ENCODE measurements at places on chromosomes 1 and 21.
A peak's percentile ranks its signal among the peaks of the same experiment; 100 is the strongest.

DNA sequence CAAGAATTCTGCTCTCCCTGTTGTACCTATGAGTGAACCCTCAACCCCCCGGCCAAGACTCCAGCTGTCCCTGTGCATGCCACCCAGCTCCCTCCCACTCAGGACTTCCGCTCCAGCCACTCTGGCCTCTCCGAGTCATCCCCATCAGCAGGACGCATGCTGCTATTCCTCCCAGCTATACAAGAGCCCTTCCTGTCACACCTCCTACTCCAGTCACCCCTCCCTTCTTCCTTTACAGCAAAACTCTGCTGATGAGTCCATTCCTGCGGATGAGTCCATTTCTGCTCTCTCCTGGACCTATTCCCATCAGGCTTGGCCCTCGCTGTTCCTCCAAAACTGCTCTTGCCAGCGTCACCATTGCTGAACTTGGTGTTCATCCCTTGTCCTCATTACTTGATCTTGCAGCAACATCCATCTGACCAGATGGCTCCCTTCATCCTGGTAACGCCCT lies 42.2 kb downstream of the H3-3A start:
- no peak for DNase-seq

DNA sequence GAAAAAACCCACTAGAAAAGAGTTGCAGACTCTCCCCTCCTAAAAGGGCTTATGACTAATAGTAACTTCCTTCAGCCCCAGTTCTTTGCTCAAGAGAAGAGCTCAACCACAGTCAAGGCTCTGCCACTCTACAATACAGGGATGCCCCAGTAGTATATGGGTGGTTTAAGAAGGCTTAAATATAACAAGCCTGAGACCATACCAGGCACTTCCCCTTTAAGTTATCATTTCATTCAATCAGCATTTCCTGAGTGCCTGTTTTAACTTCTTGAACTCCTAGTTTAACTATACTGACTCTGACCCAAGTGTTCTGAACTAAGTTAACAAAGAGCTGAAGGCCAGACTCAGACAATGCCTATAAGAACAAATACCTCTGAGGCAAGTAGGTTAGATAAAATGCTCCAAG lies 19.8 kb downstream of the PRPF38A start:
- peak; percentile 17 for DNase-seq

GRCh38 chr1:47681735-47682134 lies 243.9 kb downstream of the FOXD2 start:
- DNase-seq, result no peak

DNA sequence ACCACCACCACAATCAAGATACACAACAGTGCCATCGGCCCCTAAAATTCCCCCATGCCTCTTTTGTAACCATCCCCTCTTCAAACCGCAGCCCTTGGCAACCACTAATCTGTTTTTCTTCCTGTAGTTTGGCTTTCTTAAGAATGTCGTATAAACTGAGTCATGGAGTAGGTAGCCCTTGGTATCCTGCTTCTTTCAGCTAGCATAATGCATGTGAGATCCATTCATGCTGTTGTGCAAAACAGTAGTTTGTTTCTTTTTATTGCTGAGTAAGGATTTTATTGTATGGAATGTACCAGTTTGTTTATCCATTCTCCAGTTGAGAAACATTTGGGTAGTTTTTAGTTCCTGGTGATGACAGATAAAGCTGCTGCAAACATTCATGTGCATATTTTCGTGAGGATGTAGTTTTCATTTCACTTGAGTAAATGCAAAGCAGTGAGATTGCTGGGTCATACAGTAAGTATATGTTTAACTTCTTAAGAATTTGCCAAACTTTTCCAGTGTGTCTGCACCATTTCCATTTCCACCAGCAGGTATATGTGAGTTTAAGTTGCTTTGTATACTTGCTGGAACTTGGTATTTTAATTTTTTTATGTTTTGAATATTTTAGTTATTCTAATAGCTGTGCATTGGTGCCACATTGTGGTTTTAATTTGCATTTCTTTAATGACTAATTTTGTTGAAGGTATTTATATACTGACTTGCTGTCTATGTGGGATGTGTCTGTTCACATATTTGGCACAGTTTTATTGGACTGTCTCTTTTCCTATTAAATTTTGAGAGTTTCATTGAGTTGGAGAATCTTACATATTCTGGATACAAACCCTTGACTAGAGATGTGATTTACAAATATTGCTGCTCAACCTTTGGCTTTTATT lies 148.4 kb upstream of the MAP1LC3C start:
- DNase-seq, result no peak

GRCh38 chr21:26115899-26116298 lies 54.7 kb downstream of the APP start:
- no peak for DNase-seq

DNA sequence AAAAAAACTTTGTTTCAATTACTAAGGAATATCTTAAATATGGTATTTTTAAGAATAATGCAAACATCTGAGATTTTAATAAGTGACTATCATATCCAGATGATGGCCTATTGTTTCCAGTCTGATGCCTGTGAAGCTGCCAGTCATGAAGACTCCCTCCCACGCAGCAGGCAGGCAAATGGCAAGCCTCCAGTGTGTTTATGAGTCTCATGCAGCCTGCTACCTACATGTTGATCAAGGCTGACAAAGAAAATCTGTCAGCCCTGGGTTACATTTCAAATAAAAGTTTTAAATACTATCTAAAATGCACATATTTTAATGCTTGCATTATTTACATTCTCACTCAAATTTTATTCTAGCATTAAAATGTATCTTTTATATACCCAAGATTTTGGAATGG lies 137.6 kb upstream of the RNPC3 start:
- DNase-seq, result no peak

DNA sequence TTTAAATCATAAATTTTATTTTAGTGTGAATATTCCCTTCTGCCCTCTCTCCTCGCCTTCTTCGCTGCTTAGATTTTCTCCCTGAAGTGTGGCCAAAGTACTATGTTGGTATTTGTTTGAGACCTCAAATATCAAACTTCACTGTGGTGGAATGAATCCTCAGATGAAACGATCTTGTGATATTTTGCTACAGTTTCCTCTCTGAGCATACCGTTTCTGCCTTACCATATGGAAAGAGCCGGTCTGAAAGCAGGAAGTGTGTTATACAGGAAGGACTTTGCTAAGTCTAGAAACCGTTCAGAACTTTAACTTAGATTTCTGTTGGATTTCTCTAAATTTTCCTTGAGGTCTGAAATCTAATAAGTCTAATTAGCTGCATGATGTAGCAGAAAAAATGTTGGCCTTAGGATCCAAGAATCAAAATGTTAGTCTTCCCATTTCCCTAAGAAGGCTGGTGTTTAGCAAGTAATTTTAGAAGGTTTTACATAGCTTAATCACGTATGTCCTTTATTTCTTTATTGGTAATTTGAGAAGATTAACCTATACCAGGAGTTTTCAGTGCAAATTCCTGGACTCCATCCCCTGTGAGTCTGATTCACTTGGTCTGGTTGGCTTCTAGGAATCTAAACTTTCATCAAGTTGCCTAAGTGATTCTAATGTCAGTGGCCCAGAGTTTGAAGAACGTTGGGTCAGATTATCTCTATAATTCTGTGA lies 30.7 kb downstream of the SDCCAG8 start:
- DNase-seq, result no peak

DNA sequence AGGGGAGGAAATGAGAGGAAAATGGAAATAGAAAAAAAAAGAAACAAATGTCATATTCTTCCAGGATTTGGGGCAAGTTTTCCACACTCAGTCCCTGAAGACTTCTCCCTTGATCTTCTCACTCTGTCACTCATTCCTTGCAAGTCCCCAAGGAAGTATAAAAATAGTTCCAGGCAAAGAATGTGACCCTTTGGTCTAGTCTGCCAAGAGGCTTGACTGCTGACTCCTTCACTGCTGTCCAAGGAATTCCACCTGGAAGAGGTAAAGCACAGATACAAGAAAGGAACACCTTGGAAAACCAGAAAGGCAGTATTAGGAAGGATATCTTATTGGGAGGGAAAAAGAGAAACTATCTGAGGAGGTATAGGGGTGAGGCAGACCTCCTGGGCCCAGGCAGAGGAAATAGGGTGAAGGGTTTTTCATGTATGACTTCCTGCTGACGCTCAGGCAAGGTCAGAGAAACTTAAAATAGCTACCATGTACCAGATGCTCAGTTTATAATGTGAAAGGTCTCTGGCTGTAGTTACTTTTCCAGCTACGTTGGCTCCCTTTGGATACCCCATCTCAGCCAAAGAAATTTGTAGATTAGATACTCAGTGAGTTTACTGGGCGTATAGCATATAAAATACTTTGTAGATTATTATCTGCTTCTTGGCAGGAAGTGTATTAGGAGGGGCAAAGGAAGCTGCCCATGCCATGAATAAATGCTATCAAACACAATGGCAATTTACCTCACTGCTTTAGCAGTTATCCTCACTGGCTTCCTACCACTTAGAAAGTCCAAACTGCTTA lies 2.0 kb upstream of the GJA5 start:
- no peak for DNase-seq

GRCh38 chr1:6007318-6008083 lies 15.3 kb upstream of the NPHP4 start:
- DNase-seq, result no peak

DNA sequence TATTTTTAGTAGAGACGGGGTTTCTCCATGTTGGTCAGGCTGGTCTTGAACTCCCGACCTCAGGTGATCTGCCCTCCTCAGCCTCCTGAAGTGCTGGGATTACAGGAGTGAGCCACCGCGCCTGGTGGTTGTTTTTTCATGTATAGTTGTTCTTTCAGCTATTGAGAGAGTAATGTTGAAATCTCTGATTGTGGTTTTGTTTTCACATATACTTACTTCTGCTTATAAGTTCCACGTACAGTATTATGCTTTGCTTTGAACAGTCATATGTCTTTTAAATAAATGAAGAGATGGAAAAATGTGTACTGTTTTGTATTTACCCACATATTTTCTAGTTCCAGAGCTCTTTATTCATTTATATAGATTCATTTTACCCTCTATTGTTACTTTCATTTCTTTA lies 44.5 kb downstream of the MARK1 start:
- no peak for DNase-seq

DNA sequence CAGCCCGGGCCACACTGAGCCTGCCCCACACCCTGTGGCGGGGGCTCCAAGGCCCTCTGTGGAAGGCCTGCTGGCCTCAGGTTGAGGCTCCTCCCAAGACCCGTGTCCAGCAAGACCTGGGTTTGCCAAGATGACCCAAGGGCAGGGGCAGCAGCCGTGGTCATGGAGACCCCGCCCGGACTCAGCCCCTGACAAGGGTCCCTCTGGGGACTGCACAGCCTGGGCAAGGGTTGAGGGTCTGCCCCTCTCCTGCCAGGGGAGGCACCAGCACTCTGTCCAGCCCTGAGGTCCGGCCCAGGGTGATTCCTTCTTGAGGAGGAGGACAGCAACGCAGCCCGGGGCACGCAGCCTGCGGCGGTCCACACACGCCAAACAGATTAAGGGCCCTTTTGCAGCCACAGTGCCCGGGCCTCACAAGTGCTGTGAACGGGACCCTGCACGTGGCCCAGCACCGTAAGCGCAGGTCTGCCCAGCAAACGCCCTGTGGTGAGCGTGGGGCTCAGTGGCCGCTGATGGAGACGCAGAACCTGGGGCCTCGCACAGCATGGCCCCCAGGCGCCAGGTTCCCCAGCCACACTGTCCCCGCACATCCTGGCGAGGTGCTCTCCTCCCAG lies 3.4 kb downstream of the SPATC1L start:
- DNase-seq, result no peak

- no peak for DNase-seq
Observed at GRCh38 chr21:23890652-23891051, 1716.6 kb downstream of the MRPL39 start.

DNA sequence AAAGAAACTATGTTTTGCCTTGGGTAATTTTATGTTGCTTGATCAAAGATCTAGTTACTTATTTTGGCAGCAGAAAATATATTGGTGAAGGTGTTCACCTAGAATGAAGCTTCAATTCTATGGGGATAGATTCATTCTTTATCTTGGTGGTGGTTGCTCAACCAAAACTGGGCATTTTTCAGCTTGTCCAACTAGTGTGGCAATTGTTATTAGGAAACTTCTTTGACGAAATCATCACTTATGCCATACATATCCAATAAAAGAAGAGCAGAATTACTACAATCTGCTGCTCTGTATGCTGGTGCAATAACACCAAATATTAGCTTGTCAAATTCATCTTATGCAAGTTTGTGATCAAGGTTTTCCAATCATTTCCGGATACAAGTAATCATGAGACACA lies 26.8 kb upstream of the TMPRSS15 start:
- DNase-seq, result no peak

DNA sequence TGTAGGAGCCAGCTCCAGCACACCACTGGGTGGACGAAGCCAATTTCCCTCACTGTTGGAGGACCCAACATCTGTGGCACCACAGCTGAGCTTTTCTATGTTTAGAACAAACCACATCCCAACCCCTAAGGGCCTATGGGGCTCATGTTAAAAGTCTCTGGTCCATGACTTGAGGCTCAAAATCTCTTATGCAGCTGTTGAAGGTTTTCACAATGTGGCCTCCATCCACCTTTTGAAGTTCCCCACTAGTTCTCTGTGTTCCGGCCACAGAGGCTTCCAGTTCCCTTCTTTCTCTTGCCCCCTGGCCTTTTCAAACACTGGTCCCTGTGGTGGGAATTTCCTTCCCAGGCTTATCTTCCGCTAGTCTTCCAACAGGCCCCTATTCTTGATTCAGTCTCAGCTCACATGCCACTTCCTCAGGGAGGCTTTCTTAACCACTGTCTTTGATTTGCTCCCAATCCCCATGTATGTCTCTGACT lies 3.9 kb upstream of the IFNLR1 start:
- DNase-seq, result no peak

- DNase-seq, result no peak
Observed at GRCh38 chr1:1335792-1336248, 4.7 kb downstream of the TAS1R3 start.

DNA sequence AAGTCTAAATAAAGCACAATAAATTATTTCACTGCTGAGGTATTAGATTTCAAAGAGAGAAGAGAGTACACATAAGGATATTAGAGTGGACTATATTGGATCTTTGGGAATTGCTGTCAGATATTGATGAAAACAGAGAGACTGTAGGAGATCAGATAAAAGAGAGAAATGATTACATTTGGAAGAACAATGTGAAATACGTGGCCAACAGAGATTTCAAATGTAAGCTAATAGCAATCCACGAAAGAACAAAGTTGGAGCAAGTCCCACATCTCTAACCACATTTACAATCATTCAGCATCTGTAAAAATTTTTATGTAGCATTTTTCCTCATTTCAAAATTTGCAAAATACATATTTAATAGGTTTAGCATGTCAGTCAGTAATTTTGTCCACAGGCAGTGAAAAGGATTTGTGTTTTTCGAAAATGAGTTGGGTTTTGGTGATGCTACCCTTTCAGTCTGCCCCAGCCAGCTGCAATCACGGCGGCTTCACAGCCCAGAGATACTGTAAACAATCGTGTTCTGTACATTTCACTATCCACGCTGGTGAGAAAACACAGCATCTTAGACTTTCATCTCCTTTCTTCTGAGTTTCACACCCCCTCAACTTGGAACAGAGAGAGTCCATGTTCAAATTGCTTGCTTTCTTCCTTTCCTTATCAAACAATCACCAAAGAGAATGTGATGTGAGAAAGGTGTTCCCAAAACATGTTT lies 209.1 kb upstream of the LYPLAL1 start:
- no peak for DNase-seq

GRCh38 chr1:226370144-226370923 lies 37.6 kb downstream of the PARP1 start:
- DNase-seq, result no peak

Data from activated CD4-positive, alpha-beta T cell treated with anti-CD3 and anti-CD28 coated beads, Interleukin-2, amount 50 U/mL, for 1 hour (primary cell).